ENCODE measurements at places on chromosomes 16 and 17. TPM values are rescaled to one million over a fixed set of nuclear protein-coding genes. Genes with fewer than 3 reads are reported as not detected.
A peak's percentile ranks its signal among the peaks of the same experiment; 100 is the strongest.

The PLA2G10 gene
- not detected for total RNA-seq

The DNASE1L2 gene
- 2.6 TPM for total RNA-seq

The ERCC4 gene
- total RNA-seq: 12.9 TPM

DNA sequence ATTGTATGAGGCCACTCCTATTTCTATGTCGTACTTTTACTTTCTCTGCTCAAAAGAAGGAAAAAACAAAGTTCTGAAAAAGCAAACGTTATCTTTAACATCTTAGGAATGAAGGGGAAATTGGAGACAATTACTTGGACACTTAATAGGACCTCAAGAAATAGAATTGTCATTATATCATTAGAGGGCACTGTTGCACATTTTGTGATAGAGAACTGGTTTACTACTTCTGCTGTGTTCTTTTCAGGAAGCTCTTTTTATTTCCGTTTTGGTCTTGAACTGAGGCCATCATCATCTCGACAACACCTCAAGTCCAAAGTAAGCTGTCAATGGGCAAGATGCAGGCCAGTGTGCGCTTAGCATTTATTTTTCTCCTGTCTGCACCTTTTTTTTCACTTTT, 14.6 kb downstream of the COG4 start:
- peaks cover 4% of the 10 kb centered on the region for H3K36me3 ChIP-seq
- no peak overlapping the region for H3K27ac ChIP-seq
- no peak for DNase-seq
- H3K27me3 ChIP-seq: no peaks in the 10 kb centered on the region

DNA sequence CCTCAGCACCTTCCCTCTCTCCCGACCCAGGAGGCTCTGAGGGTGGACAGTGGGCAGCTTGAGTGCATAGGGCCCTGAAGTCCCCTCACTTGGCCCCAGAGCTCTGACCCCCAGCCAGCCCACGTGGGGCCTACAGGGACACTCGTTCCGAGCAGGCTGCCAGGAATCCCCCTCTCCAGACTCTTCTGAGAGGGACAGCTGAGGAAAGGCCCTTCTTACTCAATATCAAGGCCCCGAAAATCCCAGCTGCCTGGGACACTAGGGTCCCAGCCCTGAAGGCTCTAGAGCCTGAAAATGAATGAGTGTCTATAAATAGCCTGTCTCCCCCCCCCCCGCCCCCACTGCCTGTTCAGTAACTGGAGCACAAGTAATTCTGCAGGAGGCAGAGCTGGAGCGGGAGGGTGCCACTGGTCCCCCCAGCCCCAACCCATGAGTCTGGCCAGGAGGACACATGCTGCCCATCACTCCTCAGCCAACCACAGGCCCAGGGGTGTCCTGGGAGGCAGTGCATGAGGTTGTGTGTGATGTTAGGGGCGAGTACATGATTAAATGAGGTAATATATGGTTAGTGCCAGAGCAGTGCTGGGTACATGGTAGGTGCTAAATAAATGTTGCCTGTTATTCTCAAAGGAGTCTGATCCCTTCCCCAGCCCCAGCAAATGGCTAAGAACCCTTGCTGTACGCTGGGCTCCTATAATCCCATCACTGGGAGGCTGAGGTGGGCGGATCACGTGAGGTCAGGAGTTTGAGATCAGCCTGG, 11.6 kb downstream of the ADAM11 start:
- peaks cover 5% of the 10 kb centered on the region for H3K4me1 ChIP-seq
- no peak for DNase-seq
- H3K27me3 ChIP-seq: no peaks in the 10 kb centered on the region
- no peaks in the 10 kb centered on the region for H3K36me3 ChIP-seq
- H3K27ac ChIP-seq: no peak overlapping the region
- no peak overlapping the region for H3K4me3 ChIP-seq

DNA sequence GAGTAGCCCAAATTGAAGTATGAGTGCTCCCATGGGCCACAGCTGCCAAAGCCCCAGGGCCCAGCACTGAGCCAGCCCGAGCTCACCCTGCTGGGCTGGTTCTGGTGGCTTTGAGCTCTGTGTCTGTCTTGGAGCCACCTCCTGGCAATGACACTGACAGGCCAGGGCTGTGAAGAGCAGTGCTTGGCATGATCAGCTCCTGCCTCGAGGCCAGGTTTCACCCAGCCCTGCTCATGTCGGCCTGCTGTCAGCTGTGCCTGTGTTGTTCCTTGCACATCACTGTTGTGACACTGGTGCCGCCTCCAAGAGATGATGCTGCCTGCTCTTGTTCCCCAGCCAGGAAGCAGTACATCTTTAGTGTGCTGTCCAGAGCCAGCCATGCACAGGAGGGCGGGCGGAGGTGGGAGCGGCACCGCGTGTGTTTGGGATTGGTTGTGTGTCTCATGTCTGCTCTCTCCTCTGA, 26.0 kb downstream of the PLD6 start:
- no peaks in the 10 kb centered on the region for H3K27me3 ChIP-seq
- no peak for DNase-seq
- no peak overlapping the region for H3K4me3 ChIP-seq
- peaks cover 18% of the 10 kb centered on the region for H3K36me3 ChIP-seq
- no peaks in the 10 kb centered on the region for H3K4me1 ChIP-seq

- no peak for DNase-seq
- H3K27ac ChIP-seq: no peak overlapping the region
- peaks cover 6% of the 10 kb centered on the region for H3K36me3 ChIP-seq
- peaks cover 12% of the 10 kb centered on the region for H3K4me1 ChIP-seq
- no peak overlapping the region for H3K4me3 ChIP-seq
These were observed 29.4 kb downstream of the TBCD start for GRCh38 chr17:82780971-82781893.

GRCh38 chr17:68034452-68034776, 1.1 kb upstream of the KPNA2 start:
- H3K36me3 ChIP-seq: peaks cover 14% of the 10 kb centered on the region
- peak overlapping the region; percentile 99 for H3K4me3 ChIP-seq
- H3K27ac ChIP-seq: no peak overlapping the region
- peaks cover 46% of the 10 kb centered on the region for H3K4me1 ChIP-seq
- DNase-seq: no peak
- peaks cover 4% of the 10 kb centered on the region for H3K27me3 ChIP-seq

DNA sequence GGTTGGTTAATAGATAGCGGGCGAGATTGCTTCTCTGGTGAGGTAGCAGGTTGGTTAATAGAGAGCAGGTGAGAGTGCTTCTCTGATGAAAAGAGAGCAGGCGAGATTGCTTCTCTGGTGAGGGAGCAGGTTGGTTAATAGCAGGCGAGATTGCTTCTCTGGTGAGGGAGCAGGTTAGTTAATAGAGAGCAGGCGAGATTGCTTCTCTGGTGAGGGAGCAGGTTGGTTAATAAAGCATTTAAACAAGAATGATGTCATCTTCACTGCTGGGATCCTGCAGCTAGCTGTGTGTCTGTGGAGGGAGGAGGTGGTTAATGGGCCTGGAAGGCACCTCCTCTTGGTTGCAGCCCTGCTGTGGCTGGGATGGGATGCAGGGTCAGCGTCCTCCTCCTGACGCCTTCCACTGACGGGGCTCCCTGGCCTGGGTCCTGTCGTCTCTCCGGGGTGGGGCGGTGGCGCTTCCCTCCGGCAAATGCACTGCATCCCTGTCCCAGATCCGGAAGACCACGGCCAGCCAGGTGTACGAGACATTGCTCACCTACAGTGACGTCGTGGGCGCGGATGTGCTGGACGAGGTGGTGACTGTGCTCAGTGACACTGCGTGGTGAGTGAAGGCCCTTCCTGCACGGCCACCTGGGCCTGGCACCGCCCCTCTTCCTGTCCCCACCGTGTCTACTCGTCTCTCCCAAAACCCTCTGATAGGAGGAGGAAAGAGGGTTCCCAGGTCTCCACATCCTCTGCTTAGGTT, 99.2 kb upstream of the ZNF750 start:
- no peak overlapping the region for H3K4me3 ChIP-seq
- no peaks in the 10 kb centered on the region for H3K27me3 ChIP-seq
- DNase-seq: no peak
- peaks cover 21% of the 10 kb centered on the region for H3K36me3 ChIP-seq
- H3K27ac ChIP-seq: no peak overlapping the region

DNA sequence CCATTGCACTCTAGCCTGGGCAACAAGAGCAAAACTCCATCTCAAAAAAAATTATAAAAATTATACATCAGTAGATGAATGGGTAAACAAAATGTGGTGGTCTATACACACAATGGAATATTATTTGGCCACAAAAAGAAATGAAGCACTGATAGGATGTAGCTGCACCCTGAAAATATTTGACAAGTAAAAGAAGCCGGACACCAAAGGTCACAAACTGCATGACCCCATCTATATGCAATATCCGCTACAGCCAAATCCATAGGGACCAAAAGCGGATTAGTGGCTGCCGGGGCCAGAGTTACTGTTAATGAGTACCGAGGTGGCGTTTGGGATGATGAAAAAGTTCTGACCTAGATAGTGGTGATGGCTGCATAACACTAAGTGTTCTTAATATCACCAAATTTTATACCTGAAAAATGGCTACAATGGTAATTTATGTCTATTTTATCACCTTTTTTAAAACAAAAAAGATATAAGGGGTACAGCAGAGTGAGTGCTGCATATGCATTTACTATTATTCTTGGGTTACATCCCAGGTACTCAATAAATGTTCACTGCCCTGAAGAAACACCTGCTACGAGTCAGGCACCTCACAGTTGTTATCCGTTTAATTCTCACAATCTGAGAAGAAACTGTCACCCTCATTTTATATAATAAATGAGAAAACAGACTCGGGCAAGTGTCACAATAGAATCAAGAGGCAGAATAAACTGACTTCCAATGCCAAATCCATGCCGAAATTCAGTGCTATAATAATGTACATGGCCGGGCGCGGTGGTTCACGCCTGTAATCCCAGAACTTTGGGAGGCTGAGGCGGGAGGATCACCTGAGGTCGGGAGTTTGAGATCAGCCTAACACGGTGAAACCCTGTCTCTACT, 807 bp upstream of the HBQ1 start:
- no peak overlapping the region for H3K27ac ChIP-seq
- peaks cover 6% of the 10 kb centered on the region for H3K4me1 ChIP-seq
- H3K27me3 ChIP-seq: peaks cover 57% of the 10 kb centered on the region
- no peak for DNase-seq
- peak overlapping the region; percentile 56 for H3K4me3 ChIP-seq
- peaks cover 5% of the 10 kb centered on the region for H3K36me3 ChIP-seq

GRCh38 chr16:29943846-29944799, 17.8 kb upstream of the TMEM219 start:
- DNase-seq: no peak
- H3K4me1 ChIP-seq: peaks cover 10% of the 10 kb centered on the region
- H3K4me3 ChIP-seq: no peak overlapping the region
- H3K27ac ChIP-seq: peak overlapping the region; percentile 44

GRCh38 chr16:88196471-88197400, 186.0 kb upstream of the ZNF469 start:
- no peak for DNase-seq
- H3K36me3 ChIP-seq: peaks cover 4% of the 10 kb centered on the region
- H3K27ac ChIP-seq: no peak overlapping the region
- no peak overlapping the region for H3K4me3 ChIP-seq
- H3K4me1 ChIP-seq: peaks cover 24% of the 10 kb centered on the region

Data from neural crest cell (in vitro differentiated cells).